ENCODE measurements at places on chromosomes 13 and 19. TPM values are rescaled to one million over a fixed set of nuclear protein-coding genes. Genes with fewer than 3 reads are reported as not detected.

- no peak for DNase-seq
- H3K27me3 ChIP-seq: no peaks in the 10 kb centered on the region
- H3K27ac ChIP-seq: no peak overlapping the region
Measured at GRCh38 chr19:30663611-30664174, 291.5 kb downstream of the ZNF536 start.

DNA sequence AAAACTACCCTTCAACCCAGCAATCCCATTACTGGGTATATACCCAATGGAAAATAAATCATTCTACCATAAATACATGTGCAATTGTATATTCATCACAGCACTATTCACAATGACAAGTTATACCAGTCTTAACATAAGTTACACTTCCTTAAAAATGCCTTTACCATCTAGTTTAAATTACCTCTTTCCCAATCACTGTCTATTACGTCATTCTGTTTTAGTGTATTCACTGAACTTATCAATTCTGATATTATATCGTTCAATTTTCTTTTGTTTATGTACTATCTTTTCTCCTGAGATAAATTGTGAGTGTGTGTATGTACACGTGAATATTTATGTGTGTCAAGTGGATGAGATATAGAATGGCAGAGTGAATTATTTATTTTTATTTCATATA, 1416.8 kb downstream of the OLFM4 start:
- no peaks in the 10 kb centered on the region for H3K36me3 ChIP-seq
- no peak for DNase-seq
- no peak overlapping the region for H3K4me3 ChIP-seq
- no peaks in the 10 kb centered on the region for H3K4me1 ChIP-seq

The LILRB3 gene
- total RNA-seq: not detected

The NCAN gene
- total RNA-seq: 0.15 TPM

The RASIP1 gene
- 0.40 TPM for total RNA-seq

The IFI30 gene
- 35.0 TPM for total RNA-seq

DNA sequence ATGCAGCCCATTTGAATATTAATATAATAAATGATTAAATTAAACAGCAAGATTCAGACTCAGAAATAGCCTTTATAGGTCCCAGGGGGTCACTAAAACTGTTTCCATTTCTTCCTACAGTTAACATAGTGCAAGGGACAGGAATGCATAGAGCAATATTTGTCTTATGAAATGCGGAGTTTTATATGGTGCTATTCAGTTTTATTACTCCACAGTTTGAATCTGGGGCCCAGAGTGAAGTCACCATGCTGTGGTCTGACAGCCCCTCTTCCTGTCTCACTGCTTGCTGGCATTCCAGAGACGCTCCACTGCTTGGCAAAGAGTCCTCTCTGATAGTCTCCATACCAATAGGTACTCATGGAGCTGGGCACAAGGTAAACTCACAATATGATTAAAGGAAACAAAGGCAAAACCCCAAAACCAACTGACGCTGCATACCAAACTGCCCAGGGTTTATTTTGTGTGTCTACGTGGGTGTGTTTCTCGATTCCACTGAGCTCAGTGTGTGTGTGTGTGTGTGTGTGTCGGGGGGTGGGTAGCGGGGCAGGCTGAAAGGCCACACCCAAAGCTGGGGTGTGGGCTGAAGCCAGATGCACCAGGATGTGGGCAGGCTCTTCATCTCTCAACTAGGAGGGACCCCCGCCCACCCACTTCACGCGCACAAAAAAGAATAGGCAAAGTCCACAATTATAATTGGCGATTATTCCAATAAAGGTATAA, 277.9 kb downstream of the TSHZ3 start:
- no peak overlapping the region for H3K4me3 ChIP-seq
- DNase-seq: no peak
- no peaks in the 10 kb centered on the region for H3K27me3 ChIP-seq
- no peaks in the 10 kb centered on the region for H3K36me3 ChIP-seq

DNA sequence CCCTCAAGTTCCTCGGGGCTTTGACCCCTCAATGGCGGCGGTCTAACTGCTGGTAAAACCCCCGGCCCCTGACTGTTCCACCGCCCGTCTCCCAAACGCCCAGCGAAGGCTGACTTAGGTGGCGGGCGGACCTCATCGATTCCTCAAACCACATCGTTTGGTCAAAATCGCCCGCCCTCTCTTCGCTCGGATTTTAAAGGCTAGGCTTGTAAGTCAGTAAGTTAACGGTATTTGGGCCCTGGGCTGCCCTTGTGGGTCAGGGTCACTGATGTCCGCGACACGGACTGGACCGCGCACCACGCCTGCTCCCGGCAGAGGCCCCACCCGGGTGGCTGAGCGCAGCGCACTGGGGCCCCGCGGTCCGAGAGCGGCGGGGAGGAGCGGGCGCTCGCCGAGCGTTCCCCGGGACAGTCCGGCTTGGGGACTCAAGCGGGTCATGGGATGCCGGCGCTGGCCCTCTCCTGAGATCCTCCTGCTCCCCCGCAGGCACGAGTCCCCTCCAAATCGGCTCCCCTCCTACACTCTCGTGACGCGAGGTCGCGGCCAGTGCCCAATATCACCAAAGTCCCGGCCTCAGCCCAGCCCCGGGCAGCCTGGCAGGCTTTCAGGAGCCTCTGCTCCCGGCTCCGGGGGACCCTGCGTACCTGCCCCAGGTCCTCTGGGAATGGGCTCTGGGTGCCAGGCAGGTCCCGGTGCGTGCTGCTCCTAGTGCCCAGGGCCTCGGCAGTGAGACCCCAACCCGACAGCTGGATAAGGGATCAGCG, 1.0 kb downstream of the FLT1 start:
- no peaks in the 10 kb centered on the region for H3K36me3 ChIP-seq
- no peaks in the 10 kb centered on the region for H3K4me1 ChIP-seq
- no peak overlapping the region for H3K27ac ChIP-seq
- H3K27me3 ChIP-seq: peaks cover 93% of the 10 kb centered on the region
- no peak overlapping the region for H3K4me3 ChIP-seq

The CEACAM3 gene
- not detected for total RNA-seq

The LGALS4 gene
- 0.51 TPM for total RNA-seq

The ZIC2 gene
- total RNA-seq: not detected

The ZNF560 gene
- not detected for total RNA-seq

DNA sequence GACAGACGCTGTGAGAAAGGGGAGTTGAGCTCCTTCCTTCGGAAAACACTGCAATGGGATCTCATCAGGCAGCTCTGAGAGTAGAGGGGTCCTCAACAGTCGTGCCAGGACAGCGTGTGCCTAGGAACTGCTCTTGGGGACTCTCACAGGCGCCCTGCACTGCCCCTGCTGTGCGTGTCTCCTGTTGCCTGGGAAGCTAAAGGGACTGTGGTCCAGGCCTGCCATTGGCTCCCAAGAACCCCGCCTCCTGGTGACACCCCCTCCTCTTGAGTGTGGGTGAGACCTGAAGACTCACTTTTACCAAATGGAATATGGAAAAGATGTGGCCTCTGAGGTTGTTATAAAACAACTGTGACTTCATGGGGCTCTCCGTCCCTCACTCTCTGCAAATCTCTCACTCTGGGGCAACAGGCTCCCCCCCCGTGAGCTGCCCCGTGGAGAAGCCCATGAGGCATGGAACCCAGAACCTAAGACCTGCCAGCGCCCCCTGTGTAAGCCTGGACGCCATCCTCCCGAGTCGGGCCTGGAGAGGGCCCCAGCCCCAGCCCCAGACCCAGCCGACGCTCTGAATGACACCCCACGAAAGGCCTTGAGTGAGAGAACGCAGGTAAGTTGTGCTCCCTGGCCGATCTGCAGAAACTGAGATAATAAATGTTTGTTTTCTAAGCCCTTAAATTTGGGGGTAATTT, 302.7 kb downstream of the FGF9 start:
- no peaks in the 10 kb centered on the region for H3K36me3 ChIP-seq
- DNase-seq: no peak
- H3K27ac ChIP-seq: no peak overlapping the region
- H3K4me3 ChIP-seq: no peak overlapping the region
- H3K27me3 ChIP-seq: peaks cover 8% of the 10 kb centered on the region

- H3K36me3 ChIP-seq: no peaks in the 10 kb centered on the region
- H3K4me3 ChIP-seq: no peak overlapping the region
- DNase-seq: peak; percentile 88
- H3K27ac ChIP-seq: no peak overlapping the region
- peaks cover 20% of the 10 kb centered on the region for H3K4me1 ChIP-seq
- no peaks in the 10 kb centered on the region for H3K27me3 ChIP-seq
Measured at GRCh38 chr19:13262450-13262849, 112.2 kb downstream of the IER2 start.

The SIGLEC10 gene
- total RNA-seq: not detected

The SLC1A6 gene
- 9.6 TPM for total RNA-seq

The ZNF492 gene
- total RNA-seq: 0.81 TPM

DNA sequence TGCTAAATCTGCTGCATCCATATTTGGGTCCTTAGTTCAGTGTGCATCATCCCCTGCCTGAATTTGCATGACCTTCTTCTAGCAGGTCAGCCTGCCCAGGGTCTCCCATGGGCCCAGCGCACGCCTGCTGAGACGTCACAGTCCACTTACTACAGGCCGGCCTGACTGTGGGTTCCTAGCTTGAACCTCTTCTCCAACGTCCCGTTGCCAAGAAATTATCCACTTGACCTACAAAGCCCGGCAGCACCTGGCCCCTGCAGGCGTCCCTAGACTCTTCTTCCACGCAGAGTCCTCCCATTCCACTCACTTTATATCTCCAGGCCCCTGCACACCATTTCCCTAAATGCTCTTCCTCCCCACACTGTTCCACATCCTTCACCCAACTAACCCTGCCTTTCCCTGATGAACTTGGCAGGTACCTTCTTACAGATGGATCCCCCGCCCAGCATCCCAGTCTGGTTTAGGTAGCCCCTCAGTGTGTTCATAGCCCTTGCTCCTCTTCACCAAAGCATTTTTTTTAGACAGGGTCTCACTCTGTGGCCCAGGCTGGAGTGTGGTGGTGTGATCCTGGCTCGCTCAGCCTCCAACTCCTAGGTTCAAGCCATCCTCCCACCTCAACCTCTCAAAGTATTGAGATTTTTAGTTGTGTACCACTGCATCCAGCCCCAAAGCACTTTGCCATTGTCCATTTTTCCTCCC, 155.0 kb upstream of the SOX1 start:
- H3K36me3 ChIP-seq: no peaks in the 10 kb centered on the region
- H3K4me1 ChIP-seq: no peaks in the 10 kb centered on the region
- no peak overlapping the region for H3K27ac ChIP-seq

GRCh38 chr13:97889803-97890202, 63.7 kb upstream of the IPO5 start:
- H3K4me3 ChIP-seq: no peak overlapping the region
- H3K27me3 ChIP-seq: no peaks in the 10 kb centered on the region
- H3K4me1 ChIP-seq: no peaks in the 10 kb centered on the region
- no peaks in the 10 kb centered on the region for H3K36me3 ChIP-seq
- no peak overlapping the region for H3K27ac ChIP-seq

DNA sequence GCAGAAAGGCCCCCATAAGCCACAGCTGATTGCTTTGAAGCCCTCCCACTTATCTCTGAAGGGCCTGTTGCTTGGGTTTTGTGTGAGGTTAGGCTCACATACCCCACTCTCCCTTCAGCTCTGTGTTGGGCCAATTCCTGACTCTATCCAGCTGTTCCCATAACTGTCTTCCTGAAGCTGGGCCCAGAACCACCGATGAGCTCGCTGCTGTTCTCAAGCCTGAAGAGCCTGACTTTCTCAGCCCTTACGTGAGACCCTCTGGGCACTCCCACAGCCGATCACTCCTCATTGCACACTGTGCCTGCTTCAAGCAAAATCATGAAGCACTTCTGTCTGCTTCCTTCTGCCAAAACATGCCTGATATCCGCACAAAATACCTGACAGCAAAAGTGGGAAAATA, 124.1 kb downstream of the CRYL1 start:
- H3K27ac ChIP-seq: peak overlapping the region; percentile 83
- no peak overlapping the region for H3K4me3 ChIP-seq
- H3K36me3 ChIP-seq: no peaks in the 10 kb centered on the region
- peaks cover 31% of the 10 kb centered on the region for H3K4me1 ChIP-seq
- H3K27me3 ChIP-seq: no peaks in the 10 kb centered on the region
- no peak for DNase-seq

DNA sequence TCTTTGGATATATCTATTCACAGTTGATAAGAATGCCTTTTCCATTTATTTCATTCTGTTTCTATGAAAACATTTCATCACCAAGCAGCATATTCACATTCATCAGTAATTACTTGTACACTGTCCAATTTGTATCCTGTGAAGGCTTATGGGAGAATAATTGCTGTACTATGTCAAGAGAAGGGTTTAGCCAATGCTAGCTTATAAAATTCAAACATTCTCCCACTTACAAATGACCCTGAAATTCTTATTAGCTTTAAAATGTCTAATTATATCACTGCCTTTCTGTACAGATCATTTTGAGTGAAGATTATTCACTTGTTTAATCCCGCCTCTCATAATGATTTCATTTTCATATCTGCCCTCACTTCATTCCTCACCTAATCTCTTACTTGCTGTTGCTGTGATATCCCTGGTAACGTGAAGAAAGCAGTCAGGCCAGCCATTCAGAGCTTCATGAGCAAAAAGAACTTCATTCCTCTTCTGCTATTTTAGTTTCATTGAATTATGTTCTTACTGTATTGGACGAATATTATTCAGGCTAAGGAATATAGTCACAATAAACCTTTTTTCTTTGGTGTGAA, 778.7 kb downstream of the OLFM4 start:
- no peak overlapping the region for H3K4me3 ChIP-seq
- no peaks in the 10 kb centered on the region for H3K4me1 ChIP-seq
- no peak for DNase-seq
- no peaks in the 10 kb centered on the region for H3K27me3 ChIP-seq
- H3K36me3 ChIP-seq: no peaks in the 10 kb centered on the region
- no peak overlapping the region for H3K27ac ChIP-seq

DNA sequence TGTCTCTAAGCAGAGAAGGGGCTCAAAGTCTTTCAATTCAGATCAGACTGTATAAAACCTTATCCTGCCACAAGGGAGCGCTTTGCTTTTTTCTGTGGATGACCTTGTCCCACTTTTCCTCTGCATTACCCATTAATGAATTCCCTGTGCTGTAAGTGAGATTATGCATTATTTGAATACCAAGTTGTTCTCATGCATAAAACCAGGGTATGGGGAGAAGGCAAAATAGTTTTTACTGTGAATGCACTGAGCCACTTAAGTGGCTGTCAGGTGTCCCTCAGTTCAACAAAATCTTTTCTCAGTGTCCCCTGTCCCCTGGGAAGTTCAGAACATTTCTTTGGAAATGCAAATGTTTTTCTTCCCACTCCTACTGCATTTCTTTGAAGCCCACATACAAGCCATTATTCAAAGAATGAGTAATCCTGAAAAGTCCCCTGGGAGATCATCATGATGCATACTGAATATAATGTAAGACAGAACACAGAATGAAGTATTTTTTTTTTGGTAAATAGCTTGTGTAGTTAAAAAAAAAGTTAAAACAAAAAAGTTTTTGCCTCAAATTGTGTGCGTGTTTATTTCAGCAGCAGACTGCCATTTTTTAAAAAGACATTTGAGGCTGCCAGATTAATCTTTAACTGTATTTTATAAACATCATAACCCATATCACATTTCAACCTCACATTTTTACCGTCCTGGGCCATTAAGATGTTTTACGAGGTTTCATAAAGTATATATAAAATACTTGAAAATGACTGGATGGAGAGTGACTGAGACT, 506.7 kb upstream of the PCDH9 start:
- DNase-seq: peak; percentile 25
- no peaks in the 10 kb centered on the region for H3K36me3 ChIP-seq
- H3K4me1 ChIP-seq: no peaks in the 10 kb centered on the region
- no peak overlapping the region for H3K4me3 ChIP-seq
- H3K27me3 ChIP-seq: no peaks in the 10 kb centered on the region
- H3K27ac ChIP-seq: peak overlapping the region; percentile 49

All from PC-3 (cell line).